Small intestine (tissue), 16 donors: ENCODE measurements at places on chromosomes 12 and 14.

DNA sequence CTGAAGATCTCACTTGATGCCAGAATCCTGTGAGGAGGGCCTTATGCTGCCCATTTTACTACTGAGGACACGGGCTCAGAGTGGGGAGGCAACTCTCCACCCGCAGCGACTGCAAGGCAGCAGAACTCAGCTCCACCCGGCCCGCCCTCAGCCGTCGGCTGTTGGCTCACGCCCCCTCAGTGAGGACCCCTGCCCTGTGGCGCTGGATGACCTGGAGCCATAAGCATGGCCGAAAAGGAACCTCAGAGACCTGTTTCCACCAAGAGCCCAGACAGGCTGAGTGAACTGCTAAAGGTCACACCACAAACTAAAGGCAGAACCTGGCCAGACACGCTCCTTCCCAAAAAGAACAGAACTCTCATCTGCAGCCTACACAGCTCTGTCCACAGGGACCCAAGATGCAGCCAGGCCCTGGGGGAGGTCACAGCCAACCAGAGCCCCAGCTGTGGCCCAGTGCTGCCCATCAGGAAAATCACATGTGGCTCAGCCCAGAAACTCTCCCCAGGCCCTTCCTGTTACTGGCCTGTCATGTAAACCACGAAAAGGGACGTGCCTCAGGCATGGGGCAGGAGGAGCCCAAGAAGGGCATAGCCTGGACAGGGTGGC is 32.8 kb downstream of the CCNK start:
- no peak for DNase-seq

DNA sequence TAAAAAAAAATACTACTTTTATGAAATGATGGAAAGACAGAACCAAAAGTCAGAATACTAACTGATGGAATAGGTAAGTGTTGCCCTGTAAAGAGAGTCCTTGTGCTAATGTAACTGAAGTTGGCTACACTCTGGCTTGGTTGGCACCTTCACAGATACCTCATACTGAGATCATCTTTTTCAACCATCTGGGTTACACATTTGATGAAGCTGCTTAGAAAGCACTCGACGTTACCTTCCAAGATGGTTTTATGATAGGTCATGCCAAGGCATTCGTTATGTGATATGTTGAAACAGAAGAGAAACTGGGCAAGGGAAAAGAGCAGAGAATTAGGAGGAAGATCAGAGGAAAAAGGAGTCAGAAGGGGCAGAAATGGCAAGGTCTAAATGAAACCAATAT is 203.8 kb downstream of the ADAMTS20 start:
- no peak for DNase-seq

DNA sequence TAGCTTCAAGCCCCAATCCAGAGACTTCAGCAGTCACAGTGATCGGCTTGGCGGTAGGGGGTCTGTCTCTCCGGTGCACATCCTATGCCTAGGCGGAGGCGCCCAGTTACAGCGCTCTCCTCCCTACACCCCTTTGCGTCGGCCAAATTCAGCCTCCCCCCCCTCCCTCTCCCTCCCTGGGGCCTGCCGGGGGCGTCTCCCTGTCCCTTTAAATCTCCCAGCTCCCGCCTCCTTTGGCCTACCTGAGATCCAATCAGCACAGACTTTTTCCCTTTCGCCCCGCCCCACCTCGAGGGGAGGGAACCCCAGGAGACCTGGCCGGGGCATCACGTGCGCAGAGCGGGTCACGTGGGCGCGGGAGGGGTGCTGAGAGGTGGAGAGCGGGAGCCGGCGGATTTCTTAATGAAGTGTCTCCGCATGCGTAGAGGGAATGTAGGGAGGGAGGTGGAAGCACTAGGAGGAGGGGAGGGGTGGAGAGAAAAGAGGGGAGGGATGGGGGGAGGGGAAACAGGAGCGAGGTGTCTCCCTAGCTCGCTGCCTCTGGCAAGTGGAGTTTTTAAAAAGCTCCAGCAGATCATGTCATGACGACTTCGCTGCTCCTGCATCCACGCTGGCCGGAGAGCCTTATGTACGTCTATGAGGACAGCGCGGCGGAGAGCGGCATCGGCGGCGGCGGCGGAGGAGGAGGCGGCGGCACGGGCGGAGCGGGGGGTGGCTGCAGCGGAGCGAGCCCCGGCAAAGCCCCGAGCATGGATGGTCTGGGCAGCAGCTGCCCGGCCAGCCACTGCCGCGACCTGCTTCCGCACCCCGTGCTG is at the start of gene HOXC13:
TSS of gene HOXC13 (plus strand) at position 506 of the 815 bp plus-strand sequence. CDS start at position 582, 76 bp downstream.
- DNase-seq: peak; percentile 84

DNA sequence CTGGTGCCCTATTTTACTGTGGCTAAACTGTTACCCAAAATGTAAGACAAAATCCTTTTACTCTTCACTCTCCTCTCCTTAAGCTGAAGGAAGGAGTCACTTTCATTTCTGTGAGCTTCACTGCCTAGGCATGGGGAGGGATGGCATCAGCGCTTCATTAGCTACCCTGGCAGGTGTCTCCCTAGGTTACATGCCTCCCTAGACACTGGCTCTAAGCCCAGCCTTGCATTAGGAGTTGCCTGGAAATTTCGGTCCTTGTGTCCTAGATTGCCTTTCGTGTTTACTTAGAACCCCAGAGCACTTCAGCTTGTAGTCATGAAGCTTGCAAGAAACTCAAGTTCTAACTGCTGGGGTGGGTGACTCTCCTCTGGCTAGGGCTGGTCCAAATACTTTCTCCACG is 520.5 kb upstream of the STXBP6 start:
- no peak for DNase-seq

DNA sequence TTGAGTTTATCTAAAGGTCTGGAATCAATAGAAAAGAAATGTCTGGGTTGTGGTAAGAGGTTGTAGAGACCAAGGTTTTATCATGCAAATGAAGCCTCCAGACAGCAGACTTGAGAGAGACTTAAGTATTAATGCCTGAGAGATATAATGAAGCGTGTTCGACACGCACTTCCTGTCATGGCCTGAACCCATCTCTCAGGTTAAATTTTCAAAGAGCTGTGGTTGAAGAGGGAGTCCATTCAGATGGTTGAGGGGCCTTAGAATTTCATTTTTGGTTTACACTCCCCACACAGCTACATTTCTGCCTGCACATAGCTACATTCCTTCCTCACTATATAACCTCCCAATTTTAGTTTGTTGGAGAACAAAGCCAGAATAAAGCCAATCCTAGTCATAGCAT is 10.1 kb upstream of the CLEC12A start:
- DNase-seq: no peak

GRCh38 chr12:78248321-78248720 is 417.6 kb downstream of the NAV3 start:
- no peak for DNase-seq

DNA sequence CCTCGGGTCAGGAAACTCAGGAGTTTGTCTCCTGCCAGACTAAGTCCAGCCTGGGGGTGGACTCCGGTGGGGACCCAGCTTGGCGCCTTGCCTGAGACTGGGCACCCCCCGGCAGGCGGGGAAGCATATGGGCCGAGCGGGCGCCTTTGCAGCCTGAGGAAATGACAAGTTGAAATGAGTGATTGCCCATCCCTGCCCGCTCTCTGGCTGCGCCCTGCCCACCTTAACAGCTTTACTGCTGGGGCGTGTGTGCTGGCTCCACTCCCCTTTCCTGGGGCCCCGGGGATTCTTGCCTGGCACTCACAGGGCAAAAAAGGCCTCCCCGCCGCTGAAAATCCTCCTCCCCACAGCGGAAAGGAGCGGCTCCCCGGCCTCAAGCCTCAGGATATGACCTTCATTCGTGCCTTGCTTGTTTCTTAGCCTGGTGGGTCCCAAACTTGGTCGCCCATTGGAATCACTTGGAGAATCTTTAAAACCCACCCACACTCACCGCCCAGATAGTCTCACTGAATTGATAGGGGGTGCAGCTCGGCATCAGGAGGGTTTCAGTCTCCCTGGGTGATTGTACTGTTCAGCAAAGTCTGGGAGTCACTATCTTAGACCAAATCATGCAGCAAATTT is 1.5 kb downstream of the RFLNA start:
- peak; percentile 95 for DNase-seq

GRCh38 chr14:67332468-67332867 is 27.1 kb downstream of the ATP6V1D start:
- DNase-seq: no peak

DNA sequence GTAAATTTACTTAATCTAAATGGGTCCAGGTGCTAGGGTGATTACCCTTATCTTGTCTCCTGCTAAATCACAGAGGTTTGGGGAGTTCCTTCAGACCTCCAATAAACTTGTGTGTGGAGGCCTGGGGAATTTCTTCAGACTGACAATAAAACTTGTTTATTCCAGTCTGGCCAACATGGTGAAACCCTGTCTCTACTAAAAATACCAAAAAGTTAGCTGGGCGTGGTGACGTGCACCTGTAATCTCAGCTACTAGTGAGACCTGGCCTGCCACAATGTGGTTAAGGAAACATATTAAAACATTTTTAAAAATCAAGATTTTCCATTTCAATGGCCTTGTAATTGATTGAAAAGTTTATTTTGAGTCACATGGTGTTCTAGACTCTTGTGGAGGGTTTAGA is 126.9 kb upstream of the FGD4 start:
- DNase-seq: no peak

- no peak for DNase-seq
These were observed 24.3 kb upstream of the FOXG1 start for GRCh38 chr14:28742171-28742846.

DNA sequence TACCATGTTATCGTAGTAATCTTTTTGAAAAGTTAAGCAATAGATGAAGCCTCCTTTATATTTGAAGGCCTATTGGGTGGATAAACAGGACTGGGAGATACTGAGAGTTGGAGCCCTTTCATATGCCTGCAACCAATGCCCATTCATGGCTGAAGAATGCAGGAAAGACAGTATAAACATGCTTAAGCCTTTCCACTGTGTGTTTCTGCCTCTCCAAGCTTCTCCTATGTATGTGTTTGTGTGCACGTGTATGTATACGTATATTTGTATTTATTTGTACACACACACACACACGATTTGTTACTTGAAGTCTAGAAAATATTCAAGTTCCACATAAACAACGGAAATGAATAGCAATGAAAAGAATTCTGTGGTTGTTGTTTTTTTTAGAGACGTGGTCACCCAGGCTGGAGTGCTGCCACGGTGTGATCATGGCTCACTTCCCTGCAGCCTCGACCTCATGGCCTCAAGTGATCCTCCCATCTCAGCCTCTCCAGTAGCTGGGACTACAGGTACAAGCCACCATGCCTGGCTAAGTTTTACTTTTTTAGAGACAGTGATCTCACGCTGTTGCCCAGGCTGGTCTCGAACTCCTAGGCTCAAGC is 1453.5 kb downstream of the AACS start:
- no peak for DNase-seq

- DNase-seq: no peak
These were observed 1.1 kb upstream of the YY1 start for GRCh38 chr14:100237735-100238418.

GRCh38 chr12:58787021-58787760 is 133.1 kb downstream of the LRIG3 start:
- no peak for DNase-seq

- DNase-seq: no peak
These were observed 33.4 kb downstream of the TBC1D15 start for GRCh38 chr12:71872972-71873371.

DNA sequence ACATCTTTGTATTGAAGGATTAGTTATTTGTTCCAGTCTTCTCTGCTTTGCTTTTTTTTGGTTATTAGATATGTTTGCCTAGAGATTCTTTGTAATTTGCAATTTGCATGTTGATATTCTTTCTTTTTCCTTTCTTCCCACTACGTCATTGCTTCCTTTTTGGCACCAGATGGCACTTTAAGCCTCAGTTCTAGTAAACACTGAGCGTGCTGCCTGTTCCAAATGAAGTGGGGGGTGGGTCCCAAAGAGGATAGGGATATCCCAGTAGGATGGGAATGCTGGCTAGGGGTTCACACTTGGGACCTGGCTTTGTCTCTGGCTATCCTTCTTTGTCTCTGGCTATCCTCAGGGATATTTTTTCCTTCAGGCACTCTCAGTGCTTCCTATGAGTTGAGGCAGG is 17.0 kb downstream of the EAPP start:
- DNase-seq: no peak

GRCh38 chr14:76651410-76652055 is 109.7 kb upstream of the VASH1 start:
- DNase-seq: no peak
